ENCODE measurements at places on chromosomes 2 and 18.

- peak; percentile 30 for DNase-seq
These were observed 47.7 kb downstream of the COLEC12 start for GRCh38 chr18:452816-453215.

DNA sequence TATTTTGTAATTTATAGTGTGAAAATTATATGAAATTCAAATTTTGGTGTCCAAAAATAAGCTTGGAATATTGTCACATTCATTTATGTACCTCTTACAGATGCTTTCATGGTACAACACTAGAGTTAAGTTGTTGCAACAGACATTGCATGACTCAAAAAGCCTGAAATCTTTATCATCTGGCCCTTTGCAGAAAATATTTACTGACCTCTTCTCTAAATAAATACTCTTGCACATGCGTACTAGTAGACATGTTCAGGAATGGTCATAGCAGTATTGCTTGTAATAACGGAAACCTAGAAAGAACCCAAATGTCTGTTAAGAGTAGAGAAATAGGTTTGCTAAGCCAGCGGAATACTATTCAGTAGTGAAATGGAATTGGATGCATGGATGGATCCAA lies 60.4 kb downstream of the GALNT1 start:
- DNase-seq: no peak

GRCh38 chr18:48673456-48673852 lies 134.6 kb downstream of the CTIF start:
- DNase-seq: no peak

- no peak for DNase-seq
These were observed 83.1 kb downstream of the SEPTIN10 start for GRCh38 chr2:109530712-109531111.

GRCh38 chr2:45921921-45922320 lies 270.4 kb downstream of the PRKCE start:
- no peak for DNase-seq

GRCh38 chr2:69693059-69693774 lies 48.7 kb upstream of the ANXA4 start:
- peak; percentile 15 for DNase-seq

DNA sequence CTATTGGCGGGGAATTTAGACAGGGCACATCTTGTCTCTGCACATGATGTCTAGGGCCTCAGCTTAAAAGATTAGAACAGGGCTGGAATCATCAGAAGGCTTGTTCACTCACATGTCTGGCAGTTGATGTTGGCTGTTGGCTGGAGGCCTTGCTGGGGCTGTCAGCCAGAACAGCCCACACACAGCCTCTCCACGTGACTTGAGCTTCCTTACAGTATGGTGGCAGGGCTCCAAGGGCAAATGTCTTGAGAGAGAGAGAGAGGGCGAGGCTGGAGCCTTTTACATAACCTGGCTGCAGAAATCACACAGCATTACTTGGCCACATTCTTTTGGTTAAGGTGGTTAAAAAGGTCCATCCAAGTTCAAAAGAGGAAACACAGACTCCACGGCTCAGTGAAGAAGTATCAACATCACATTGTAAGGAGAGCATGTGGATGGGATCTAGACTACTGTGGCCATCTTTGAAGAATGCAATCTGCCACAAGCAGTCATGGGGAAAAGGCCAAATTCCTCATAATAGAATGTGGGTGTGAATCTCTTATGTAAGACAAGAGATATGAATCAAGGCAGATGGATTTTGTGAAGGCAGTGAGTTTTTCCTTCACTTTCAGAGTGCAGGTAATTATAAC lies 30.4 kb downstream of the SRSF7 start:
- DNase-seq: peak; percentile 75

GRCh38 chr2:239304533-239305221 lies 96.1 kb downstream of the HDAC4 start:
- no peak for DNase-seq

GRCh38 chr2:239601880-239602279 lies 201.1 kb upstream of the HDAC4 start:
- no peak for DNase-seq

GRCh38 chr2:165586019-165586418 lies 116.5 kb downstream of the CSRNP3 start:
- no peak for DNase-seq

DNA sequence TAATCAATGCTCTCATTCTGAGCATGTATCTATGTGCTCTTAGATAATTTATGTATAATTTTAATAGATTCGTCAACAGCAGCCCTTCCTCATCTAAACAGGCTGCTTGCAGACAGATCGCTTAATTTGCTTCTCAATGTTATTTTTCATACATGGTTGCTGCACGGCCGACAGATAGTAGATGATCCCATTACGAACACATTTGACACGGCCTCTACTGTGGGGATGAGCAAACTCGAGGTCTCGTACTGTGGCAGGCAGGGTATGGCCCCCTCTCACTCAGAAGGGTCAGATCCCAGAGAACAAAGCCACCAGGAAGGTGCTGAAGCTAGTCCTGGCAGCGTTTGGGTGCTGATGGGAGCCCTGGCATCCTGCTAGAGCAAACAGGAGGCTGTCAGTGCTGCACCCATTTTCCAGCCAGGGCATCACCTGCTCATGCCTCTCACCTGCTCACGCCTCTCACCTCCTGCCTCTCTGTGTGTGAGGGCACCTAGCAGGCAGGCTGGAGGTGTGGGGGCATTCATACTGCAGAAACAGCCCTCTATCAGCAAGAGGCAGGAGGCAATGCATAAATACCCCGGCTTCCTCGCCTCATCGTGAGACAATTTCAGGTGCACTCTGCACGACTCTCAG lies 80.0 kb downstream of the KLHL29 start:
- DNase-seq: no peak

DNA sequence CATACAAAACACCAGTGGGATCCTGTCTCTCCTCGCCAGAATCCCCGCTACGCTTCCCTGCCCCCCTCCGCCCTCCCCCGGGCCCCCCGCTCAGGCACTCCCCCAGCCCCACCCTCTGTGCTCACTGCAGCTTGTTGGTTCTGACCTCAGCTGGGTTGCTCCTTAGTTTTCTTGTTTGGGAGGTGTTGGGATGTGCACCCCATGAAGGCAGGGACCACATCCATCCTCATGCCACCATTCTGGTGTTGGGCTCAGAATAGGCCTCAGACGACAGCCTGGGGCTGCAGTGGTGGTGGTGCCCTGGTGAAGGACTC lies 4.6 kb downstream of the SNED1 start:
- no peak for DNase-seq

DNA sequence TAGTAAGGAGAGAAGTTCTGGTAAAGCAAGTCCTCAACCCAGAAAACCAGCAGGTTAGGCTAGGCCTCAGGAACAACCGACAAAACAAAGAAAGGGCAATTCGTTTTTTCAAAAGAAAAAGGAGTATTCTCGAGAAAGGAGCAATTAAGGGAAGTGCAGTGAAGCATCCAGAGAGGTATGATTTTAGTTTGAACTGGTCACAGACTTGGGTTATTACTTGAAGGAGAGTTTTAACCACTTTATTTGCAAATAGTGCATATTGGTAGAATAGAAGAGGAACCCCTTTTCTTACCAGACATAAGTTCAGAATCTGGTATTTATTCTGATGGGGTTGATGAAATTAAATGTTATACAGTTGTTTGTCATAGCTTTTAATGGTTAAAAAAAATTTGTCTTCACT lies 110.0 kb upstream of the GCFC2 start:
- DNase-seq: no peak

DNA sequence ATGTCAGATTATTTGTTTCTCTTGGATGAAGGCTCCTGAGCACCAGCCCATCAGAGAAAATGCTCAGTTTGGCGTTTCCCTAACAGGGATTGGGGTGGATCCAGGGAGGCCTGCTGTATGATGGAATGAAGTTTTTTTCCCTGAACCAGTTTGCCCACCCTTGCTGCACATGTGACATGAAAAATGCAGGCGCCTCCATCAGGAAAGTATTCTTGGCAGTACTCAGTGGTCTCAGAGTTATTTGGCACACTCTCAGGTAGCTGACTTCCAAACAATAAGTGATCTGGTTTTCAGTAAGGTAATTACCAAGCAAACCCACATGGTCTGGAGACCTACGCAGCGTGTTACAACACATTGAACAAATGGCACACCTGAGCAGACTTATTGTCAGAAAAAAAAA lies 254.9 kb downstream of the PAX3 start:
- no peak for DNase-seq

DNA sequence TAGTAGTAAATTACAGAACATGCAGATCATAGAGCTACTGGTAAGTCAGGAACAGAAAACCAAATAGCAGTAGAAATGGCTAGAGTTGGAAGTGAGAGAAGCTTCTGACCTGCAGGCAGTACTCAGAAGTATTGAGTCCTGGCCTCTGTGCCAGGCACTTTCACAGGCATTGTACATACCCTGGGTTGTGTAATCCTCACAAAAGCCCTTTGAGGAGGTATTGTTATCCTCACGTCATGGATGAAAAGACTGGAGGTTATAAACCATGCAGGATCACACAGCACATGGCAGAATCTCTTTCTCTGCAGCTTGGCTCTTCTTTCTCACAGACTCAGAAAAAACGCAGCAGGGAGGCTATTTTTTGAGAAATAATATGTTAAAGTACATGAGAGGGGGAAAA lies 789.3 kb upstream of the FAM98A start:
- no peak for DNase-seq

DNA sequence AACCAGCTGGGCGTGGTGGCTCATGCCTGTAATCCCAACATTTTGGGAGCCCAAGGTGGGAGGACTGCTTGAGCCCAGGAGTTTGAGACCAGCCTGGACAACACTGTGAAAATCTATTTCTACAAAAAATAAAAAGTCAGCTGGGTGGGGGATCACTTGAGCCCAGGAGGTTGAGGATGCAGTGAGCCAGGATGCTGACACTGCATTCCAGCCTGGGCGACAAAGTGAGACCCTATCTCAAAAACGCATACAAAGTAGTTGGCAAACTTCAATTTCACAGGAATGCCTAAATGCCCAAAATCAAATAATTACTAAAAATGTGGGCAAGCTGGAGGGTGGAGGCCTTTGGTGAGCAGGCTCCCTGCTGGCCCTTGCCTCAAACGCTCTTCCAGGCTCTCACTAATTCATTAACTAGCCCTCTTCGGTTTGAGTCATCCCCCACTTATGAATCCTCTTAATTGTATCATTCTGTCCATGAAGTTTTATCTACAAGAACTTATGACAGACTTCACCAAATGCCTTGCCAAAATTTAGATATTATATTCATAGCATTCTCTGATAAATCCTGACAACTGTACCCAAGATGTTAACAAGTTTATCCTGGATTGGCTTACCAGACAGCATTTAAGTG lies 68.7 kb upstream of the ZFP36L2 start:
- no peak for DNase-seq

DNA sequence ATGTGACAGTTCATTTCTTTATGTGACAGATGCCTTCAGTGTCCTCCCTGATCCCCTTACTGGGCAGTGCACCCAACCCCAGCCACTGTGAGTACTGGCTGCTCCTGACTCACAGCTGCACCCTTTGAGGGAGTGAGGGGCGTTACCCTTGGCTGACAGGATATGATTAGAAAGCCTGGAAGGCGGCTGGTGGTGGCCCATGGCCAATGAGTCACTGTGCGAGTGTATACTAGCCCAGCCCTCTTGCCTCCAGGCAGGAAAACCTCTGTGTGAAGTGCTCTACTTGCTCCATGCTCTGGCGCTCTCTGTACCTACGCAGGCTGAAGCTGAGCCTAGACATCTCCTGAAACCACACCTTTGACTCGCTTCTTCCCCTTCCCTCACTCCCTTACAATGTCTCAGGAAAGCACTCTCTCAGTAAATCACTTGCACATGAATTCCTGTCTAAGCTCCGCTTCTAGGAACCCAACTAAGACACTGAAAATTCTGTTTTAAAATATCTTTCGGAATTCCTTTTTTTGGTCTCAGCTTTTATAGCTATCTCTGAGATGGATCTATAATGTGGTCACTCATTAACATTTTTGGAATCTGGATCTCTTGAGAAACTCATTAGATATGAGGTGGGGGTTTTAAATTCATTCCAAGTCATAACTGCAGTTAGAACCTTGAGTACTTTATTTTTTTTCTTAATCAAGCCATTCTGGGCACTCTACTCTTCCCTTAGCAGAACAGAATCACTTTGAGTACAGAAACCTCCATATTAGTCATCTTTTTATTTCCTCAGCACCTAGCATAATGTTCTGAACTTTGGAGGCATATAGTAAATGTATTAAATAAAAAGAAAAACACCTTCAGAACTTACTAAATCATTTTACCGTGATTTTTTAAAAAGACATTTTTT lies 25.3 kb upstream of the STAM2 start:
- peak; percentile 87 for DNase-seq

GRCh38 chr2:98464772-98465310 lies 20.2 kb downstream of the INPP4A start:
- DNase-seq: peak; percentile 92

GRCh38 chr2:234712421-234712935 lies 215.6 kb upstream of the ARL4C start:
- DNase-seq: no peak

DNA sequence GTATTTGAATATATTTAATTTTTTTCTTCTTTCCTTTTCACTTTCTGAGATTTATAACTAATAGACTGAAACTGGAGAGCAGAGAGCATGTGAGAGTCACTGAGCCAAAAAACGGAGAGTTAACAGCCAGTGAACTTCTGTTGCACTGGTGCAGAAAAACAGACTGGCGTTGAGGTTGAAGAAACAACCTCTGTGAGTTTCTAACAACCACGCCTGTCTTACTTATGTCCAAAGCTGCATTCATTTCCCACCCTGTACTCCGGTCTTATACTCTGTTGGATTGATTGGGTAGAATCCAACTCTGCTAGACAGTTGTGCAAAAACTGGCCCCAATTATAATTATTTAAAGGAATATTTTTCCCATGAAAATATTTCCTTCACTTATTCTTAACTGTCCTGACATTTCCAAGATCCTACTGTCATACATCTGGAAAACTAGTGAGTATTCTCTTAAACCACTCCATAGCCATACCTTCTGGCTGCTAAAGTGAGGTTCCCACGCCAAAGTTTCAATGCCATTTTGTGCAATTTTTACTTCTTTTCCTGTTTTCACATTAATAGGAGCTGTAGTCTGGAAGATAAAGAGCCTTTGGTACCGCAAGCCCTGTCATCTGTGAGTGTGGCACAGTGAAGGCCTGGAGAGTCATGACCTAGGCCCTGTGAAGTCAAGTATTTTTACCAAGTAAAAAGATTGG lies 9.4 kb downstream of the CYP1B1 start:
- no peak for DNase-seq

DNA sequence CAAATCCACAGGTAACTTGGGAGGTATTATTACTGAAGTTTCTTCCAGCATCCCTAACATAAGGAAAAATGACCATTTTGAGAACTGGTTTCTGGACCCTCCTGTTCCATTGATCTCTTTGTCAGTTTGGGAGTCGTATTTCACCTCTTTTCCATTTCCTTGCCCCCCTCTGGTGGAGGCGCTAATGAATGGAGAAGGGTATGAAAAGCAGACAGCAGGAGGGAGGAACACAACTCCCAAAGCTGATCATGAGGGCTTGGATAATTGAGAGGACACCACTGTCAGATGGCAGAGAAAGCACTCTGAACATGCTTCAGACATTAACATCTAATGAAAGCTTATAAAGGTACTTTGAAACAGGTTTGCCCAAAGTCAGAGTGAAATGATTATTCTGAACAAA lies 56.6 kb upstream of the TLK1 start:
- no peak for DNase-seq

GRCh38 chr2:219252570-219252899 lies 508 bp upstream of the TUBA4B start:
- DNase-seq: no peak

GRCh38 chr2:151766437-151767153 lies 32.3 kb upstream of the NEB start:
- DNase-seq: no peak
